K562 (cell line): ENCODE measurements at places on chromosomes 2 and 18. TPM values are rescaled to one million over a fixed set of nuclear protein-coding genes. Genes with fewer than 3 reads are reported as not detected.

The ADNP2 gene
- 13.2 and 14.1 TPM in 2 replicates for polyA plus RNA-seq

The COLEC11 gene
- polyA plus RNA-seq = 3.3 and 4.3 TPM in 2 replicates

The NAT8 gene
- not detected in 2 replicates for polyA plus RNA-seq

The BMP10 gene
- polyA plus RNA-seq = 0.15 and 1.1 TPM in 2 replicates

GRCh38 chr2:199057936-199058335, 399.8 kb downstream of the SATB2 start:
- no peak for DNase-seq
- no peaks in the 10 kb centered on the region for H3K27me3 ChIP-seq
- H3K27ac ChIP-seq = no peak overlapping the region
- H3K4me1 ChIP-seq = no peaks in the 10 kb centered on the region

- peaks cover 8% of the 10 kb centered on the region for H3K4me1 ChIP-seq
- no peak for DNase-seq
- H3K27ac ChIP-seq = no peak overlapping the region
- no peaks in the 10 kb centered on the region for H3K36me3 ChIP-seq
- H3K27me3 ChIP-seq = peaks cover 10% of the 10 kb centered on the region; the same call in 2 of the 3 replicates
Observed at GRCh38 chr2:237860273-237860935, 981 bp downstream of the RAMP1 start.

DNA sequence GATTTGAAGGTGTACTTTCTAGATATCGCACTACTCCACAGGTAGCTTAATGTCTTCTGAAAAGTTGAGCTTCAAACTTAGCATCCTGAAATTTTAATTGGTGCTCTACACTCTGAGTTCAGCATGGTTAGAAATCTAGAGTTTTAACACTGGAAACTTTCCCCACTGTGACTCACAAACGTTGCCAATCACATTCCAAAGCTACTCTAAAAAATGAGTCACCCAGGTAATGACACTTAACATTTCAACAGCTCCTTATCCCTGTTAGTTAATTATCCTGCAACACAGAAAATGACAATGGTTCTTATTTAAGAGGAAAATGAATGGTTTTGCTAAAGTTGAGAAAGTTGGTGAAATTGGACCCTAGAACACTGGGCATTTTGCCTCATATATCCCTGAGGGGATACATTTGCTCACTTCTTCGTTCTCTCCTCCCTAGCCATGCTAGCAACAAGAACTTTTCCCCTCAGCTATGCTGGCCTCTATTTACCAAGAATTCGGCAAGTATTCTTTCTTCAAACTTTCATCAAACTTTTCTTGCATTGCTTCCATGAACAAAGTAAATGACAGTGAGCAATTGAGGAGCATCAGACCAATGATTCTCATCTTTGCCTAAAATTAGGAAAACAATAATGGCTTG, 1024.1 kb upstream of the KLHL29 start:
- H3K4me3 ChIP-seq = no peak overlapping the region
- H3K4me1 ChIP-seq = no peaks in the 10 kb centered on the region
- H3K36me3 ChIP-seq = no peaks in the 10 kb centered on the region
- no peak overlapping the region for H3K27ac ChIP-seq
- H3K27me3 ChIP-seq = no peaks in the 10 kb centered on the region
- DNase-seq = no peak

GRCh38 chr2:120821446-120822160, 85.9 kb downstream of the GLI2 start:
- H3K27me3 ChIP-seq = peaks cover 79% of the 10 kb centered on the region
- H3K27ac ChIP-seq = no peak overlapping the region
- 0 out of 2 replicates have a peak, but pooled peaks cover 3% of the 10 kb centered on the region for H3K4me1 ChIP-seq

DNA sequence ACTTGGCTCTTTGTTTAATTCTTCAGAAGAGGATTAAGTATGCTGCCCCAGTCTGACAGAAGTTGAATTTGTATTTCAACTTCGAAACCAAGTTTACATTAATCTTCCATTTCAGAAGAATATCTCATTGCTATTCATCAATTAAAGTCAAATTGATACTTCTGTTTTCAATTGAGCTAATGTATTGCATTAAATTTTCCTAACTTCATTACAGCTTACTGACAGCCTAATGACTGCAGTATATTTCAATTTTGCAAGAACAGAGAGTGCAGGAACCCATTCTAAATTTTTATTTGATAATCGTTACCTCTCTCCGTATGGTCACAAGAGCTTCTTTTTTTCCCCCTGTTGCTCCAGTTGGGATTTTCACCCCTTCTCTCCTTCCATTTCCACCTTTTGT, 218.0 kb downstream of the CALCRL start:
- H3K4me1 ChIP-seq = no peaks in the 10 kb centered on the region
- no peaks in the 10 kb centered on the region for H3K27me3 ChIP-seq
- H3K36me3 ChIP-seq = no peaks in the 10 kb centered on the region
